ENCODE measurements at places on chromosomes 12 and 14.

GRCh38 chr14:104998801-104999200, 13.2 kb downstream of the CLBA1 start:
- no peaks in the 10 kb centered on the region for H3K4me1 ChIP-seq
- H3K27me3 ChIP-seq = no peaks in the 10 kb centered on the region
- no peak overlapping the region for H3K4me3 ChIP-seq
- H3K36me3 ChIP-seq = no peaks in the 10 kb centered on the region
- DNase-seq = no peak

- DNase-seq = no peak
- no peak overlapping the region for H3K27ac ChIP-seq
- H3K27me3 ChIP-seq = no peaks in the 10 kb centered on the region
- H3K4me3 ChIP-seq = no peak overlapping the region
- no peaks in the 10 kb centered on the region for H3K36me3 ChIP-seq
Measured at GRCh38 chr12:124484526-124484953, 82.9 kb downstream of the NCOR2 start.

DNA sequence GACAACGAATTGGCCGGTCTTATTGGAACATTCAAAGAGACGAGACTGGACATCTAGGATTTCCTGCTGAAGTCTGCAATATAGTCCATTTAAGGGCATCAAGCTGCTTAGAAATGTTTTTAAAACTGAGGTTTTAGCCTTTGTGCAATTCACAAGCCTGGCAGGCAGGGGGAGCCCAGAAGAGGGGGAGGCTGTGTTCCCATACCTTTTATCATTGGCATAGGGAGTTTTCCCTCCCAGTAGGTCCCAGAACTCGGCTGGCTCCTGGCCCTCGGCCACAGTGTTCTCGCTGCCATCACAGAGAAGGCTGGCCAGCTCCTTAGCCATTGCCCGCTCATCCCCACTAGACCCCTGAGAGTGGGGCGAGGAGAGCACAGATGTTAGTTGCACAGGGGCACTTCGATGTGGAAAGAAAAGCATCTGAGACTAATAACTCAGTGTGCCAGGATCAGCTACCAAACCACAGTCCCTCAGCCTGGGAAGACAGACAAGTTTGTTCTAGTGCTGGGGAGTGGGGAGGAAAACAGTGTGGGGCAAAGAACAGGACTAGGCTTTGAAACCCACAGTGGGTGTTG, 15.1 kb downstream of the AVIL start:
- H3K4me3 ChIP-seq = no peak overlapping the region
- H3K4me1 ChIP-seq = no peaks in the 10 kb centered on the region
- H3K27ac ChIP-seq = no peak overlapping the region
- peaks cover 14% of the 10 kb centered on the region for H3K36me3 ChIP-seq

DNA sequence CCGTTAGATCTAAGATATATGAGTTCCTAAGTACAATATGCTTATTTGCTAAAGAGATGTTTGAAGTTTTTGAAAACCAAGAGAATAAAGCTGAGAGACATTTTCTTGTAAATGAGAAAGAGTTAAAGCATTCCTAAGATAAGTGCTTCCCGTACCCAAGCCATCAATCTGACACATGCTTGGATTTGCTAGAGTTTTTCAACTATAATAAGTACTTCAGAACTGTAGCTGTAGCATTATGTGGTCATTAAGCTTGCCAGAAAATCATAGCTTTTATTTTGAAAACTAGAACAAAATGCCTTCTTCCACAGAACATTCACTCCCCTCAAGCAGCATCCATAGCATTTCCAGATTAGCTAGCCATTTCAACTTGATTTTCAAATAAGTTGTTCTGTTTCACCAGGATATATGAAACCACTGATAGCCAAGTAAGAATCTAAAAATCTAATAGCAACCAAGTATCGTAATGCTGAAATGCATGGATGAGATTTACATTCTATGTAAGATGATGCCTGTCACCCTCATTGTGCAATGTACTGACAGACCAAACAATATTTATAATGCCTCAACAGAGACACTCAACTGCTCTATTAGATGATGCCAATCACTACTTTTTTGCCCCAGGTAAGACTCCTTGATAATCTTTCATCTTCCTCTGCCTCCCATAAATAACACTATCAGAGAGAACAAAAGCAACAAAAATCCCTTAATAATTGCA, 8.0 kb downstream of the SNW1 start:
- DNase-seq = no peak
- peaks cover 27% of the 10 kb centered on the region for H3K36me3 ChIP-seq
- peaks cover 13% of the 10 kb centered on the region for H3K4me1 ChIP-seq
- H3K27me3 ChIP-seq = no peaks in the 10 kb centered on the region

DNA sequence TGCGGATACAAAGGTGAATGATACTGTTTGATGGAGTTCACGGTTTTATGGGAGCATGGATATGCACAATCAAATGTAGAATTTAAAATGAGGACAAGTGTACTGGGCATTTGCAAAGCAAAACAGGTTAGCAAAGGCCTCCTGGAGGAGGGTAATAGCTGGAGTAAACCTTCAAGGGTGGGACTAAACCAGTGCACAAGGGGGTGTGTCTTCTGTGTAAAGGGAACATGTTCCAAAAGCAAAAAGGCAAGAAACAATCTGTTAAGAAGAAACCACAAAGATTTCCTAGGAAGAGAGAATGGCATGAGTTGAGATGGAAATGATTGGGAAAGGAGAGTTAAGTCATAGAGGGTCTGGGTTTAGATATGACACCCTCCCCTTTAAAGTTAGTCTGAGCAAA, 109.2 kb upstream of the SLCO1C1 start:
- no peak overlapping the region for H3K4me3 ChIP-seq
- no peak overlapping the region for H3K27ac ChIP-seq
- no peak for DNase-seq
- no peaks in the 10 kb centered on the region for H3K4me1 ChIP-seq

GRCh38 chr14:102779084-102779462, 1.8 kb downstream of the TRAF3 start:
- peak overlapping the region; percentile 78 for H3K4me3 ChIP-seq
- peaks cover 61% of the 10 kb centered on the region for H3K4me1 ChIP-seq
- H3K27me3 ChIP-seq = no peaks in the 10 kb centered on the region
- H3K36me3 ChIP-seq = no peaks in the 10 kb centered on the region
- peak overlapping the region; percentile 69 for H3K27ac ChIP-seq
- DNase-seq = no peak

DNA sequence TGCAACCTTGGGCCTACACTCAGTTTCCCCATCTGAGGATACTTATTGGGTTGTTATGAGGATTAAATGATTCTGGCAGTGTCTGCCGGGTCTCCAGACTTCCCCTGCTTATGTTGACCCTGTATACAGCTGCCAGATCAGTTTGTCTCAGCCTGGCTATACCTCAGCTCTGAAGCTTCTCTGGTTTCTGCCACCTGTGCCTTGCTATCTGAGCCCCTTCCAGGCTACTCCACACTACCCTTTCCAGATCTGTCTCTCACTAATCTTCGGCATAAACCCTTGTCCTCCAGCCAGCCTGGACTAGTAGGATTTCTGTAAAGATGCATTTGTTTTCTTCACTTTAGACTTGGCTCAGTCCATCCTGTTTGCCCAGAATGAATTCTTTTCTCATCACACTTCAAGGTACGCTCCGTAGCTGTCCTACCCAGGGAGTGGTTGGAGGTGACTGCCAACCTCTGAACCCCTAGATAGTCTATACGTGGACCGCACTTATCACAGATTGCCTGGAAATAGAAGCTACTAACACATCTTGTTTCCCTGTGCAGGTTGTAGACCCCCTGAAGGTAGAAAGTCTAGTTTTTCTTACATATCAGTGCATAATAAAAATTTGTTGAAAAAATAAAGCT, 422.4 kb downstream of the RAD51B start:
- DNase-seq = no peak
- H3K36me3 ChIP-seq = no peaks in the 10 kb centered on the region
- H3K27me3 ChIP-seq = no peaks in the 10 kb centered on the region
- H3K4me1 ChIP-seq = no peaks in the 10 kb centered on the region
- no peak overlapping the region for H3K4me3 ChIP-seq

- no peak for DNase-seq
- no peaks in the 10 kb centered on the region for H3K27me3 ChIP-seq
- H3K4me1 ChIP-seq = no peaks in the 10 kb centered on the region
- H3K36me3 ChIP-seq = no peaks in the 10 kb centered on the region
- H3K27ac ChIP-seq = no peak overlapping the region
Measured at GRCh38 chr14:53354336-53354735, 201.2 kb upstream of the DDHD1 start.

DNA sequence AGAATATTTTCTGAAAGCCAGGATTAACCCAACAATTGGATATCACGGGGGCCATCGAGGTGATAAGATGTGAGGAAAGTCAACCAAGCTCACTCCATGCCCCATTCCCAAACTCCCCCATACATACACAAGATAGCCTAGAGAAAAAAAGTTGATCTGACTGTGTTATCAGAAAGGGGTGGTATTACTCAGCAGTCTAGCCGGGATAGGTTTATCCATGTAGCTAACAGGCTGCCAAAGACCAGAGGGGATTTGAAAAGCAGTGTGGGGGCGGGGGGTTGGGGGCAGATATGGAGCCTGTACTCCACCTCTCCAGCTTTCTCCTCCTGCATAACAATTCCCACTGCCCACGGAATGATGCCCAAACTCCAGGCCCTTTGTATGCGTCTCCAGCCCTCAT, 13.2 kb upstream of the MAP1LC3B2 start:
- DNase-seq = no peak
- H3K27me3 ChIP-seq = no peaks in the 10 kb centered on the region
- H3K27ac ChIP-seq = no peak overlapping the region
- no peaks in the 10 kb centered on the region for H3K4me1 ChIP-seq

- no peak overlapping the region for H3K4me3 ChIP-seq
- H3K36me3 ChIP-seq = no peaks in the 10 kb centered on the region
- DNase-seq = no peak
Measured at GRCh38 chr12:94167071-94167755, 18.8 kb downstream of the PLXNC1 start.

DNA sequence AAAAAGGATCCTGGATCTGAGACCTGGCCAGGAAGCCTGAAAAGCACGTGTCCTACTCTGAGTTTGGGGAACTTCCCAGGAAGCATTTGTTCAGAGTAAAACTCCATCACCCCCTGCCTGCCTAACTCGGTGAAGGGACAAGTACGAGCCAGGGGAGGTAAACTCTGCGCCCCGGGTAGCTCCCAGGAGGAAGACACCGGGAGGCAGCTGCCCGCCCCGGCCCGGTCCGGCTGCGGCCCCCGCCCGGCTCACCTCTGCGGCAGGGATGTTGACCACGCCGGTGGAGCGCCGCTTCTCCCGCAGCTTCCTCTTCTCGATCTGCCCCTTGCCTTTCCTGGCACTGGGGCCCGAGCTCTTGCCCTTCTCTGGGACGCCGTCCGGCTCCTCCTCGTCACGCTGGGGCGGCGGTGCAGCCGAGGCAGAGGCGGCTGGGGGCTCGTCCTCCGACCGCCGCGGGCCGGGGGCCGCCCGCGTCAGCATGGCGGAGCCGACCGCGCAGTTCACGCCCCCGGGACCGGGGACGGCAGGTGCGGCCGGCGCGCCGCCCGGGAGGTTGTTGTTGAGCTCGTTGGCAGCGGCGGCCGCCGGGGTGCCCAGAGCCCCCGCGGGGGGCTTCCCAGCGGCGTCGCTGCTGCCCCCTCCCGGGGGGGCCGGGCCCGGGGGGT, 1.2 kb downstream of the PAWR start:
- no peak overlapping the region for H3K27ac ChIP-seq
- no peaks in the 10 kb centered on the region for H3K36me3 ChIP-seq

GRCh38 chr12:91417650-91418049, 235.0 kb upstream of the DCN start:
- no peaks in the 10 kb centered on the region for H3K36me3 ChIP-seq
- no peak overlapping the region for H3K27ac ChIP-seq
- DNase-seq = no peak
- no peak overlapping the region for H3K4me3 ChIP-seq
- H3K27me3 ChIP-seq = no peaks in the 10 kb centered on the region

GRCh38 chr14:99042381-99043266, 229.4 kb downstream of the BCL11B start:
- no peak overlapping the region for H3K27ac ChIP-seq
- peaks cover 9% of the 10 kb centered on the region for H3K4me1 ChIP-seq
- no peaks in the 10 kb centered on the region for H3K36me3 ChIP-seq

GRCh38 chr14:80946187-80946586, 4.6 kb upstream of the CEP128 start:
- DNase-seq = no peak
- no peaks in the 10 kb centered on the region for H3K27me3 ChIP-seq
- no peaks in the 10 kb centered on the region for H3K36me3 ChIP-seq
- no peak overlapping the region for H3K27ac ChIP-seq

DNA sequence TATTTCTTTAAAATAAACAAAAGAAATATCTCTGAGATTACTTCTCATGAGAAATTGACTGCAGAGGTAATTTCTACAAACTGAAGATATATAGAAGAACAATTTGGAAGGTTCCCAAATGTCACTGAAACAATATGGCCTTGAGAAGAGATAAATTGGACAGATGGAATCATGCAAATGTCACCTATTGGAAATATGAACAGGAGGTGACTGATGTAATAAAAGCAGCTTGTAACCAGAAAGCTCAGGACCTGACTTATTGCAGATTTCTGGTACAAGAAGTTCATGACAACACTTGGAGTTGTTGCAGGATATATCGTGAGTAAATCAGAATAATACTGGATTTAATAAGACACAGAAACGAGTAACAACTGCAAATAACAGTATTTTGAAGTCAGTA, 93.3 kb upstream of the TRHDE start:
- no peak overlapping the region for H3K27ac ChIP-seq
- DNase-seq = no peak
- H3K36me3 ChIP-seq = no peaks in the 10 kb centered on the region
- no peaks in the 10 kb centered on the region for H3K27me3 ChIP-seq

- peak overlapping the region; percentile 66 for H3K27ac ChIP-seq
- DNase-seq = no peak
- no peaks in the 10 kb centered on the region for H3K27me3 ChIP-seq
- peak overlapping the region; percentile 63 for H3K4me3 ChIP-seq
Measured at GRCh38 chr14:92649934-92650545, 98.4 kb downstream of the LGMN start.

DNA sequence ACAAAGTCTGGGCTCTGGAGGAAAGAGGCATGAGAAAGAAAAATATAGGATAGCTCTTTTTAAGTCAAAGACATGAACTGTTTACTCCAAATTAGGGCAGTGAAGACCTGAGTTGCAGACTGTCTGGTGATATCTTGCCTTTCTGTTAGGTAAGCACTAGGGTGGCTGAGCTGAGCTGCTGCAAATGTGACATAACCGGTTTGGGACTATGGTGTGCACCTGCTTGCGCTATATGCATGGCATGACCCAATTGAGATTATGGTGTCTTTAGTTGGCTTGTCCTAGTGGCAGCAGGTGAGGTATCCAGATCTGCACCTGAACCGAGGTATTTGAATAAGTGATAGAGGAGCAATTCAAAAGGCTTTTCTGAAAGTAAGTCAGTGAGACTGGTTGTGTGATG, 345.6 kb downstream of the APAF1 start:
- no peak overlapping the region for H3K27ac ChIP-seq
- H3K4me3 ChIP-seq = no peak overlapping the region
- no peaks in the 10 kb centered on the region for H3K27me3 ChIP-seq
- no peak for DNase-seq
- no peaks in the 10 kb centered on the region for H3K4me1 ChIP-seq

GRCh38 chr12:20309504-20310148, 58.7 kb upstream of the PDE3A start:
- no peak for DNase-seq
- H3K36me3 ChIP-seq = no peaks in the 10 kb centered on the region
- H3K4me1 ChIP-seq = no peaks in the 10 kb centered on the region
- H3K27ac ChIP-seq = no peak overlapping the region
